ENCODE measurements at places on chromosomes 4 and X. TPM values are rescaled to one million over a fixed set of nuclear protein-coding genes. Genes with fewer than 3 reads are reported as not detected.

DNA sequence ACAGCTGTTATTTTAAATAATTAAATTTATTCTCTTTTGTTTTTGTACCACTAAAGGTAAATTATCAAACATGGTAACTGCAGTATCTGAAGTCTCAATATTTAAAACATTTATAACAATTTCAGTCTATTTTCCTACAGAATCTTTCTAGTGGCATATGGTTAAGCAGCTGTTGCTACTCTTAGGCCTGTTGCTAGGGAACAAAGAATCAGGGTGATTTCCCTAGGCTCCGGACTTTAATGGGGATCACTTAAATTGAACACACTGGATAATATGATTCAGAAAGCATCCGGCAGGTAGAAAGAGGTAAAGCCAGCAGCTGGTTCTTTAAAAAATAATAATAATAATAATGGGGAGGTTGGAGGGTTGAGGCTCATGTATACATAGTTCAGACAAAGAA is 17.6 kb downstream of the FBXO8 start:
- DNase-seq: no peak

GRCh38 chrX:58025979-58026378 is 115.7 kb upstream of the ZXDA start:
- DNase-seq: no peak

- no peak for DNase-seq
Observed at GRCh38 chrX:153925739-153926551, at the start of gene ARHGAP4. Gene ARHGAP4 (minus strand): TSS chrX:153926264. CDS start chrX:153926202, 62 bp downstream.

- no peak for DNase-seq
Observed at GRCh38 chr4:29051381-29051965, 1668.7 kb upstream of the PCDH7 start.

DNA sequence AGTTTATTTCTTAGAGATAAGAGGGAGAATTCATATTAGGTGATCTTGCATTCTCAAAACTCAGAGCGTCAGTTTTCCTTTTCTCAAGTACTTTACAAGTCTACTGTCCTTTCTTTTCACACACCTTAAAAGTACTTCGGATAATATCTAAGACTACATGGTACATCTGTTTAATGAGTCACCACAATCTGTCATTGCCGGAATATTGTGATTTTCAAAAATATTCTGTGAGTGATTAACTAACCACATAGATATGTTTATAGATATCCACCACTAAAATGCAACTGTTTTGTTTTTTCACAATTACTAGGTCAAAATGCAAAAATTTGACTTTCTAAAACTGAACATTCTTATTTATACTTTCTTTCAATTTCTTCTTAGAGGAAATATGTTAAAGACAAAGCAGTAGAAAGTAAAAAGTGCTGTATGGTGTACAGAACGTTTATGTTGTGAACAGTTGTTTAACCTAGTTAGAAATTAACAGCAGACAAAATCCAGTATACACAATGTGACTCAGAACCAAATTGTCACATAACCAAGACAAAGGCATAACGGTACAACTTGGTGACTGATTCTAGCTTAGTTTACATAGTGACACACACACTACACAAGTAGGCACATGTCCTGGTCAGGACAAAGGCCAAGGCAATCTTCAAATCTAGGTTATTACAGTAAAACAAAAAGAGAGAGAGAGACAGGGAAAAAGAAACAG is 482.9 kb downstream of the NAF1 start:
- no peak for DNase-seq

The SPIN4 gene
- total RNA-seq: 0.70 TPM

The SLC10A4 gene
- not detected for total RNA-seq

DNA sequence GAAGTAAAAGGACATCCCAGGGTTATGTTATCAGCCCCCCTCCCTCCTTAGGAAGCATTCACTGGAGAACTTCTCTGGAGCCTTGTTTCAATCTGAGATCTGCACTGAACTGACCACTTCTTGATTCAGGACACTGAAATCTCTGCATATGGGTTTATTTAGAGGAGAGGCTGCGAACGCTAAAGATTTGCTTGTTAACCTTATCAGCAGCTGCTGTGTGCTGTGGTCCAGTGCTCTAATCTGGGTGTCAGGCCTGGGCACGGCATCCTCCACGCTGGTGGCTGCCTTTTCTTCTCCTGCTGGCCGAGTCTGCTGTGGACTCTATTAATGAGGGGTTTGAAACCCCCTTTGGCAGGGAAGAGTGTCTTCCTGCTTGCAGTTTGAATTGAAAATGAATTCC is 1094.7 kb upstream of the TENM3 start:
- no peak for DNase-seq

DNA sequence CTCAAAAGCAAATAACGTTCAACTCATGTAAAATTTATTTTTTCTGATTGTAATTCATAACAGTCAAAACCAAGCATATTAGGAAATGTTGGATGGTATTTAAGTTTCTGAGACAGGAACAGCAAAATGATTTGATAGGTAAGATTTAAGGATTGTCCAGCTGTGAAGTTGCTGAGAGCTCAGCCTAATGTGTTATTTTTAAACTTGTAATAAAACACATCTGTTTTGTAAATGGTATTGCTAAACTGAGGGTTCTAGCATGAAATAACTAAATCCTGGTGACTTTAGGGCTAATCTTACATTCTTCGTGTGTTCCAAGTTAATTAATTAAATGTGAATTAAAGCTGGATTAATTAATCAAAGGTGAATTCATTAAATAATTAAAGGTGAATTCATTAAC is 13.3 kb downstream of the TLR10 start:
- DNase-seq: no peak

DNA sequence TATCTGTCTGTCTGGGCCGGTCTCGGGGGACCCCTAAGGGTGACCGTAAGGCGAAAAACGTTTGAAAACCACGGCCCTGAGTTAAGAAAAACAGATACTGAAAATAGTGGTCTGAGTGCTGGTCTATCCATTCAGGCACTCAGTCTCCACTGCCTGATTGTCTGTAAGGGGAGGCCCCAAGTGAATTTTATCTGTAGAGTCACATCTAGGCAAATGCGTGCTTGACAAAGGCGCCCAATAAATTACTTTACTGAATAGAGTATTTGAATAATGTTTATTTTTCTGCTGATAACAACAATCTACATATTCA is 465 bp downstream of the HNRNPH2 start:
- no peak for DNase-seq

The FAM47E gene
- total RNA-seq: 2.0 TPM

The MID2 gene
- total RNA-seq: 6.2 TPM

The MAGEC2 gene
- not detected for total RNA-seq

The SHROOM4 gene
- total RNA-seq: 9.4 TPM

The SHOX gene
- not detected for total RNA-seq

The CYBB gene
- total RNA-seq: 28.8 TPM

DNA sequence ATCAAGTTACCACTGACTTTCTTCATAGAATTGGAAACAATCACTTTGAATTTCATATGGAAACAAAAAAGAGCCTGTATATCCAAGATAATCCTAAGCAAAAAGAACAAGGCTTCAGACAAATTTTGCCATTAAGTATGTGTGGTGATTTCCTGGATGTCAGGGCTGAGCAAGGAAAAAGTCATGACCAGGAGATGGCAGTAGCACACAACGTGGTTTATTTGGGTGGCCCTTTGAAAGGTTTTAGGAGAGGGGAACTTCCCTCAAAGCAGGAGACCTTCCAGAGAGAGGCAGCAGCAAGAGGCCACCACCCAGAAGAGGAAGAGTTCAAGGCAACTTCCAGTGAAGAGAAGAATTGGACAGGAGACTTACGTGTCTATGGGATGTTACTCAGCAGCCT is 18.1 kb upstream of the ZXDB start:
- DNase-seq: no peak

- no peak for DNase-seq
Observed at GRCh38 chr4:128983771-128984485, 109.4 kb downstream of the SCLT1 start.

GRCh38 chr4:110516106-110516922 is 40.4 kb downstream of the ENPEP start:
- DNase-seq: peak; percentile 51

- no peak for DNase-seq
Observed at GRCh38 chrX:63506320-63506719, 155.2 kb upstream of the SPIN4 start.

GRCh38 chrX:109626637-109627036 is 1.7 kb upstream of the KCNE5 start:
- no peak for DNase-seq

- DNase-seq: no peak
Observed at GRCh38 chr4:139253713-139254112, 26.3 kb downstream of the MGARP start.

DNA sequence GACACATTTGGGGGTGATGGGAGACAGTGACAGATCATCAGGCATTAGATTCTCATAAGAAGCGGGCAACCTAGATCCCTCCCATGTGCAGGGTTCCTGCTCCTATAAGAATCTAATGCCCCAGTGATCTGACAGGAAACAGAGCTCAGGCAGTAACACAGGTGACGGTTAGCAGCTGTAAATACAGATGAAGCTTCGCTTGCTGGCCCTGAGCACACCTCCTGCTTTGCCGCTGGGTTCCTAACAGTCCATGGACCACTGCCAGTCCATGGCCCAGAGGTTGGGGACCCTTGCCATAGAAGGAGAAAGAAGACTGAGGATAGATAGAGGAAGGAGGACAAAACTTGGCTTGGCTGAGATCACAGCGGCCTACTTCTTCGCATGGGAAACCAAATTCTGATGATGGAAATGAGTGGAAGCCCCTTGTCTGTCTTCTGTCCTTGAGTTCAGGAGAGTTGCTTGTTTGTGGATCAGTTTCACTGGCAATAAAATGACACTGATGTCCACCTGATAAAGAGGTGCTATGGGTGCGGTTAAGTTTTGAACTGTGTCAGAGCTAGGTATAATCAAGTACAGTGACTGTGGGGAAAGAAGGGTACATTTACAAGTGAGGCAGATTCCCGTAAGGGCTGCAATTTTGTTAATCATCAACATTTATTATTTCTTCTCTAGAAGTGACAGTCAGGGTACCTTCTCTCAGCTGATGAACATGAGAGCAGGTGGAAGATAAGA is 1.7 kb upstream of the TIFA start:
- no peak for DNase-seq

DNA sequence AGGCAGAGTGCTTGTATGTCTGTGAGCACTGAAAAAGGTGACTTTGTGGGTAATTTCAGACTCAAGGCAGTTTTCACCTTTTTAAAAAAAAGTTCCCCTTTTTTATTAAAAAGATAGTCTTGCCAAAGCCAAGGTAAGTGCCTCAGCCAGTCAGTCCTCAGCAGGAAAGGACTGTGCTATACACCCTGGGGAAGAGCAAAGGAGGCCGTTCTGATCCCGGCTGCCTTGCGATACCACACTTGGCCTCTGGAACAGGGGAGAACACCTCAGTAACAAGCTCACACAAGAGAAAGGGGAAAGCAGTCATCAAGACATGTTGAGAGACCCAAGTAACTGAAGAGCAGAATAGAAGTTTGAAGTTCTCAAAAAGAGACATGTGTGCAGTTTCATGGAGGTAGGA is 541.7 kb downstream of the BCOR start:
- no peak for DNase-seq

The HSFX4 gene
- not detected for total RNA-seq

The ADAMTS3 gene
- total RNA-seq: 0.27 TPM

- DNase-seq: no peak
Observed at GRCh38 chrX:40267334-40268187, 169.8 kb upstream of the BCOR start.

DNA sequence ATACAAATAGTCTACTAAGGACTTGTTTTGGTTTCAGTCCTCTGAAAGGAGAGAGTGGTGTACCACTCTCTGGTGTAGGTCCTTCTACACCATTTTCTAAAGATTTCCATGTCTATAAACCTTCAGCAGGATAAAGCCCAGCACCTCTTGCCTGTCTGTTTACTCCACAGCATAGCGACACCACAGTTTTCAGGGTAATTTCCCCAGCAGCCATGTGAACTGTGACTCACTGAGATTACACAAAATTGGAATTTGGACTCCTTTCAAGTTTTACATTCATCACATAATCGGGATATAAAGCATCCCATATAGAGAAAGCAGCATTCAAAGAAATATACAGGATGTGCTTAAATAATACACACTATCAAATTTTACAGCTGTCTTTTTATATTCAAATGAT is 229.6 kb downstream of the PRDM5 start:
- DNase-seq: no peak

DNA sequence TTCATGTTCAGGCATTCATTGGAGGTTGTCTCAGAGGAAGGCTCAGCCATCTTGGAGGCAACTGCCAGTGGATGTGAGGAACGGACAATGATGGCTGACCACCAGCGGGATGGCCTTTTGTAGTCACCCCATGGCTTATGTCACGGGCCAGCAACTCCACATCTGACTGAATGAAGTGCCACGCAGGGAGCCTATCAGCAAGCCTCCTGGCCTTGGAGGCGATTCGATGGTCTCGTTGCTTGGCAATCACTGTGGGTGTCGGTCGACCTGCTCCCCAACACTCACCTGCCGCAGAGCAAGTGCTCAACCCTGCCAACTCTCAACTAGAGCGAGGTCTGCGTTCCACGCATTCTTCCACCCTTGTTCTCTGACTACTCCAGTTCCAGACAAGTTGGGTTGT is 7.4 kb downstream of the H2BW2 start:
- DNase-seq: no peak

DNA sequence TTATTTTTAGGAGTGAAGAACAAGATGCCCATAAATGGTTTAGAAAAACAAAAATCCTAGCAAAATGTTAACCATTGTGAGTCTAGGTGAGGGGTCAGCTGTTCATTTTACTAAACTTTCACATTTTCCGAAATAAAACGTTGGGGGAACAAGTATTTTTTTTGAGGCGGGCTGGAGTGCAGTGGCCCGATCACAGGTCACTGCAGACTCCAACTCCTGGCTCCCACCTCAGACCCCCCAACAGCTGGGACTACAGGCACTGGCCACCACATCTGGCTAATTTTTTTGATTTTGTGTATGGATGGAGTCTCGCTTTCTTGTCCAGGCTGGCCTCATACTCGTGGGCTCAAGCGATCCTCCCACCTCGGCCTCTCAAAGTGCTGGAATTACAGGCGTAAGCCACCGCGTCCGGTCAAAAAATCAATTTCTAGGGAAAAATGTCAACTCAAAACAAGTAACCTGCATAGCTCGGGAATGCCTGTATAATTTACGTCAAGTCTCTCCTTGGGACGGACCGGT is 742 bp upstream of the TAF1 start:
- DNase-seq: no peak

The GLOD5 gene
- total RNA-seq: not detected

DNA sequence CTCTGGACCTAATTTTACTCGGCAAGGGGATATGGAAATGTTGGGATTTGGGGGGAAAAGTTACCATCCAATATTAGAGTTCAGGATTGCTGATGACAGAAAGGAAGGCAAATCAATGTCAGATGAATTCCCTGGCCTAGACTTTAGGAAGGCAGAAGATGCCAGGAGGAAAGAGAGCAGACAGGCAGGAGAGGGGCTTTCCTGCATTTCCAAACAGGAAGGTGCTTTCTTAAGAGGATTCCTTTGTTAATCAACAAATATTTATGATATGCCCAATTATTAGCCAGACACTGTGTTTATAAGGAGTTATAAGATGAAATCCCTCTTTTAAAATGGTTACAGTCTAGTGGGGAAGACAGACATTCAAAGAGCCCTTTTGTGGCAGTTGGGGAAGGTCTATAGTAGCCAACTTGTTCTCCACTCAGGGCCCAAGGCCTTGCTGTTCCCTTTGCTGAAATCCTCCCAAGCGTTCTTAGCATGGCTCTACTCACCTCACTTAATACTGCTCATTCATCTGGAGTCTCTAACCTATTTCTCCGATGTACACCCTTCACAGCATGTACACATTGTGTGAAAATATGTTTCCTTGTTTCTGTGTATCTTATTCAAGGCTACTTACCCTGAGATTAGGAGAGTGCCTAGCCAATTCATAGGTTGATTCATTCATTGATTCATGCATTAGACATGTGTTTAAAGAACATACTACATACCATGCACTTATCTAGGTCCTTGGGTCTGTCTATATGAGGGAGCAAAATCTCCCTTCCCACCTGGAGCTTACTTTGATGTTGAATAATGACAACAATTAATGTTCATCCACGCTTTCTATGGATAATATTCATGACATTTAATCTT is 5.3 kb downstream of the IGFBP7 start:
- no peak for DNase-seq
